T follicular helper cell (primary cell): ENCODE measurements at places on chromosomes 3 and 15.

GRCh38 chr3:183879243-183879642 lies 5.4 kb downstream of the PARL start:
- no peak for DNase-seq

- no peak for DNase-seq
These were observed 736.8 kb downstream of the MCTP2 start for GRCh38 chr15:94968133-94968532.

DNA sequence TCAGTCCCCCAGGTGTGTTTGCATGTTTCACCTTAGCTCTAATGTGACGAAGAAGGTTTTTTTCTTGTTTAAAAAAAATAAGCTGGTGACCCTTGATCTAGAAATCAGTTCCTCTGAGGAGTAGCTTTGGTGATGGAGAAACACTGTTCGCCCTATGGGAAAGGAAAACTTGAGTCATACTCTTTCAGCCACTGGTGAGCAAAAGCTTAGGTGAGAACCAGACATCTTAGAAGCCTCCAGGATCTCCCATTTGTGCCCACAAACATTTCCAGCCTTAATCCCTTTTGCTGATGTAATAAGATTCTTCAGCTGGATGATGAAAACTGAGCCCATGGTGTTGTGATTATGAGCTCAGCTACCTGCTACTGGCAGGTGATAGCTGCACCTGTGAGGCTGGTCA lies 37.8 kb downstream of the SLC27A2 start:
- no peak for DNase-seq

DNA sequence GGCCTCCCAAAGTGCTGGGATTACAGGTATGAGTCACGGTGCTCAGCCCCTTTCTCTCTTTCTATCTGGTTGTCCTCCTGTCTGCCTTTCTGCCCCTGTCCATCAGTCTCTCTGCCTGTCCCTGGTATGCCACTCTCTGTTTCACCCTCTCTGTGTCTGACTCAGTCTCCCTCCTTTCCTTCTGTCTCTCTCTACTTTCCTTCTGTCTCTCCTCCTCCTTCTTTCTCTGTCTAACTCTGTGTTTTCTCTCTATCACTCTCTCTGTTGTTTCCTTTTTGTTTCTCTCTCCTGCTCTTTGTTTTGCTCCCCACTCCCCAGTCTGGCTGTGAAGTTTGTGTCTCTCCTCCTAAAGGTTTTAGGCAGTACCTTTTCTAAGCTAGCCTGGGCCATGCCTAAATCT lies 9.1 kb upstream of the STRA6 start:
- DNase-seq: no peak

GRCh38 chr3:152910211-152910610 lies 75.3 kb downstream of the P2RY1 start:
- no peak for DNase-seq

DNA sequence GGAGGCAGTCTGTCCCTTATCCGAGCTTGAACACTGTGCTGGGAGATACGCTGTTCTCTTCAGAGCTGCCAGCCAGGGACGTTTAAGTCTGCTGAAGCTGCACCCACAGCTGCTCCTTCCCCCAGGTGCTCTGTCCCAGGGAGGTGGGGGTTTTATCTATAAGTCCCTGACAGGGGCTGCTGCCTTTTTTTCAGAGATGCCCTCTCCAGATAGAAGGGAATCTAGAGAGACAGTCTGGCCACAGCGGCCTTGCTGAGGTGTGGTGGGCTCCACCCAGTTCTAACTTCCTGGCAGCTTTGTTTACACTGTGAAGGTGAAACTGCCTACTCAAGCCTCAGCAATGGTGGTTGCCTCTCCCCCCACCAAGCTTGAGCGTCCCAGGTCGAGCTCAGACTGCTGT lies 319.9 kb upstream of the GRM7 start:
- DNase-seq: no peak

GRCh38 chr15:84643838-84644237 lies 10.2 kb downstream of the WDR73 start:
- DNase-seq: no peak
